ENCODE measurements at places on chromosomes 2 and 18. TPM values are rescaled to one million over a fixed set of nuclear protein-coding genes. Genes with fewer than 3 reads are reported as not detected.

- no peak for DNase-seq
These were observed 364.7 kb downstream of the GPD2 start for GRCh38 chr2:156800781-156801361.

GRCh38 chr2:22126106-22126505 lies 1002.3 kb downstream of the TDRD15 start:
- DNase-seq: no peak

DNA sequence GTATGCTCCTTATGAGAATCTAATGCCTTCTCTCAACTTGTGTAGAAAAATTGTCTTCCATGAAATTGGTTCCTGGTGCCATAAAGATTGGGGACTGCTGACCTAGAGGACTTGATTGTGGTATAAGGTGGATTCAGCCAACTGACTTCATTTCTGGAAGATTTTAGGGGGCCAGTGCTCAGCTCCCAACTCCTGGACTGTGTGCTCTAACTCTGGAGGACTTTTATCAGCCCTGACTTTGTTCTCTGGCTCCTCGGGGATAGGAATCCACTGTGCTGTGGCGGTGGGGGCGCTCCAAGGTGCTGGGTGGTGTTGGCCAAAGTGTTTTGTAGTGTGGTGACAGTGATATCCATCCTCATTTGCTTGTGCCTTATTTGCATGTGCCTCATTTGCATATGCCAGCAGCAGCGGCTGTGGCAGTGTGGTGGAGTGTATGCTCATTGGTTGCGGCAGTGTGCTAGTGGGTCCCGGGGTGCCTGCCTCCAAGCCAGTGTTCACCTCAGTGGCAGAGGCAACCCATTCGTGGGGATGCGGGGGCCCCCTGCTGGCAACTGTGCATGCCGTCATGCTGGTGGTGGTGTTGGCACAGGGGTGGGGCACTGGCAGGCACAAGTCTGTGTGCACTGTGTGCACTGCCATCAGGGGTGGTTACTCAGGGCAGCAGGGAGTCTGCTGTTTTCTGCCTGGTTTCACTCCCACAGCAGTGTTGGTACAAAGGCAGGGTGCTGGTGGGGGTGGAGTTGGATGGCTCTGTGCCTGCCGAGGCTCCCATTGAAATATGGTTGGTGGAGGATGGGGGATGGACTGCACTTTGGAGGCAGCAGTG lies 19.6 kb downstream of the EHBP1 start:
- no peak for DNase-seq

- DNase-seq: no peak
These were observed 629.1 kb upstream of the SLC39A10 start for GRCh38 chr2:195027947-195028346.

- DNase-seq: no peak
These were observed 53.5 kb upstream of the SMAD2 start for GRCh38 chr18:47983946-47984345.

The TRIB2 gene
- total RNA-seq: 46.6 TPM

The LRP2 gene
- total RNA-seq: not detected

Data from heart right ventricle (tissue), 16 donors.